ENCODE measurements at places on chromosomes 3 and 15.

- DNase-seq = no peak
These were observed 149.5 kb downstream of the OSBPL10 start for GRCh38 chr3:31831591-31831990.

GRCh38 chr3:160398820-160399124 is 253 bp downstream of the IFT80 start:
- no peak for DNase-seq

DNA sequence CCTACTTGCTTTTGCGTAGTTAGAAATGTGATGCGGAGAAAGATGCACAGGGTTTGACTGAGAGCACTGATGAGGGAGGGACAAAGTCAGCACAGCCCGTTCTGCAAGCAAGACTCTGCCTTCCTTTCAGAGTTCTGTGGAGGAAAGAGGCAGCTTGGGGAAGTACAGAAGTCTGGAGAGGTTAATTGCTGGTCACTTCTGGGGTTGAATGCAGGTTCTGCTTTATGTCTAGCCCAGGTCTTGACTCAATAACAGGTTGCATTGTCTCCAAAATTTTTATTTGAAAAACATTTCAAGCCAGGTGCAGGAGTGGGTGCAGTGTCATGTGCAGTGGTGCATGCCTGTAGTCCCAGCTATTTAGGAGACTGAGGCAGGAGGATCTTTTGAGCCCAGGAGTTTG is 461.7 kb downstream of the NR2F2 start:
- DNase-seq = no peak

DNA sequence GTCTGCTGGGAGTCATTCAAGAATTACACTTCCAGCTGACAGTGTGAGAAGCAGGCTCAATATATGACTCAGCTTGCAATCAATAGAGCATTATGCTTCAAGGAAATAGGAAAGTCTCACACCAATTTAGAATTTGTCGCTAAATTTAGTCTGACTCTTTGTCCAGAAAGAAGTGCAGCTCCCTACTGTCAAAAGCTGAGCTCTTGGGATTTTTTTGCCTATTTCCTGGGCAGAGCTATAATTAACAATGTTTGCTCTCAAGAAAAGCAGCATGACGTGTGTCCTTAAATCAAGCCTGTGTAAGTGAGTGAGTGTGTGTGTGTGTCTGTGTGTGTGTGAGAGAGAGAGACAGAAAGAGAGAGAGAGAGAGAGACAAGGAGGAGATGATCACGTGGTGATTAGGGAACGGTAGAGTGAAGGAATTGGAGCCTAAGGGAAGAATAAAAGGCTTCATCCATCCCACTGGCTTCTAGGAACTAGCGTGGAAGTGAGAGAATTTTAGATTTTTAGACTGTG is 16.4 kb upstream of the SLC35G2 start:
- DNase-seq = no peak

GRCh38 chr15:85793641-85794597 is 806 bp downstream of the KLHL25 start:
- no peak for DNase-seq

- no peak for DNase-seq
These were observed 12.9 kb upstream of the ULK3 start for GRCh38 chr15:74855857-74856256.

DNA sequence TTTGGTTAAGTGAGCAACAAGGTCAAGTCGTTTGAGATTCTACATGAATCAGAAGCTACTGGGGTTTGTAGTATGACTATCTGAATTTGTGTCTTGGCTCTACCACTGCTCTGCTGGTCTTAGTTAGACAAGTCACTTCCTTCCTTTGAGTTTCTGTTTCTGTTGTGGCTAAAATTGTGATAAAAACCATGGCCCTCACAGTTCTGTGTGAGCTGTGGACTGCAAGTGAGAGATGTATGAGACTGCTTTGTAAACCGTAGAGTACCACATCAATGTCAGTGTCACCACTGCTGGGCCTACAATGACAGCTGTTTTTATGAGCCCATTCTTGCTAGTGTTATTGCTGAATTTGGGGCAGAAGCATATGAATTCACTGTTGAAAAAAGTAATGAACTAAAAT is 32.7 kb downstream of the RARB start:
- DNase-seq = no peak

DNA sequence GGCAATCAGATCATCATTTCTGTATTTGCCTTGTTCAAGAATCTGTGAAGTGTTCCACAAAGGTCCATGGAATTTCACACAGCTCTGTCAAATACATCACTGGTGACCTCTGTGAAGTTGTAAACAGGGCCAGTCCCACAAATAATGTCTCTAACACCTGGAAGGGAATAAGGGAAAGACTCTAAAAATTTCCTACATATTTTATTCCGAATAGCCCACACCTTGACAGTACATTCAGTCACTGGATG is at the start of gene C3orf49:
Gene C3orf49 (plus strand): TSS at position 149 of the 248 bp plus-strand sequence. CDS start 173 bp downstream, outside the sequence.
- DNase-seq = no peak

DNA sequence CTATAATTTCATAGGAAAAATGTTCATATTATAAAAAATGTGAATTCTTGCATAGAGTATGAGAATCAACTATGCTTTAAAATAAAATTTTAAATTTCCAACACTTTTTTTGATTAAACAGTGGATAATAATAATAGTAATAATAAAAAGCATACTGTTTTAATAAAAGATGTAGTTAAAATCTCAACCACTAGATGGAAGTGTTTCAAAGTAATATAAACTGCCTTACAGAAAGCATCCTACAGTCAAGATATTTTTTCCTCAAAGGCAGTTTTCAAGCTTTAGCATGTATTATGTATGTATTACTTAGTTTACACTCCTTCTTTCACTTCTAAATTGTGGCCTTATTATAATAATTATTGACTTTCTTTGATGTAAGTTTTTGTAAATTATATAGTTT is 217.5 kb downstream of the CHL1 start:
- DNase-seq = no peak

DNA sequence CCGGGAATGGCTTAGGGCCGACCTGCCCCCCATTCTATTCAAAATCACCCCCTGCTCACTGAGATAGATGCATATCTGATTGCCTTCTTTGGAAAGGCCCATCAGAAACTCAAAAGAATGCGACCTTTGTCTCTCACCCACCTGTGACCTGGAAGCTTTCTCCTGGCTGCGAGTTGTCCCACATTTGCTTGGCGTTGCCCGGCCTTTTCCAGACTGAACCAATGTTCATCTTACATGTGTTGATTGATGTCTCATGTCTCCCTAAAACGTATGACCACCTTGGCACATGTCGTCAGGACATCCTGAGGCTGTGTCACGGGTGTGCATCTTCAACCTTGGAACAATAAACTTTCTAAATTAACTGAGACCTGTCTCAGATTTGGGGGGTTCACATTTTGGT is 3.4 kb upstream of the MUC20 start:
- DNase-seq = no peak

DNA sequence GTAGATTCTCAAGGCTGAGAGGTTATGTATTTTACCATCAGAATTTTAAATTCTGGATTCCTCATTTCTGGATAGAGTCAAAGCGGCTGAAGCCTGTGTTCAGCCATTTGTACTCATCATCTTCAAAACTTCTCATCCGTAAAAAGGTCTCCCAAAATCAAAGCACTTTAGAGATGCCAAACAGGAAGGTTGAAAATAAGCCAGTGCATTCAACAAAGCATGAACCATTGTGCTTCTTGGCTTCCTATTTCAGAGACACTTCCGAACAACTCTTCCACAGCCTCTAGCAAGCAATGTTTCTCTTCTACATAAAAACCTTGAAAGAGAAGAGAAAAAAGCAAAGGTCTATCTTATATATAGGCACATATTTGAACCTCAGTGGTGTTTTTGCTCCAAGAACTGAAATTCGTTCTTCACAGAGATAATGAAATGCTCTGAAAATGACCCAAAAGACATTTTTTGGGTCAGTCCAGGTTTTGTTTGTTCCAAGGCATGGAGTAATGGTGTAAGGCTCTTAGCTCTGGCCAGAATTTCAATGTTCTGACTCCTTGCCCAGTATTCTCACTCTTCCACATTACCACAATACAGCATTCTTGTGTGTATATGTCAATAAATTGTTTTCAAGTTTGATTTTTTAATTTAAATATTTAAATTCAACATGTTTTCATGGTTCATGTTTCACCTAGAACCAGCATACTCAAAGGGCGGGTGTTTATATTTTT is 163.1 kb downstream of the STAC start:
- no peak for DNase-seq

- DNase-seq = no peak
These were observed 4.9 kb downstream of the BTD start for GRCh38 chr3:15606434-15606891.

- no peak for DNase-seq
These were observed 16.4 kb downstream of the SLC24A1 start for GRCh38 chr15:65638109-65638508.

GRCh38 chr3:168884353-168884903 is 779.1 kb downstream of the MECOM start:
- DNase-seq = no peak

GRCh38 chr3:178483704-178484103 is 52.5 kb upstream of the KCNMB2 start:
- no peak for DNase-seq

DNA sequence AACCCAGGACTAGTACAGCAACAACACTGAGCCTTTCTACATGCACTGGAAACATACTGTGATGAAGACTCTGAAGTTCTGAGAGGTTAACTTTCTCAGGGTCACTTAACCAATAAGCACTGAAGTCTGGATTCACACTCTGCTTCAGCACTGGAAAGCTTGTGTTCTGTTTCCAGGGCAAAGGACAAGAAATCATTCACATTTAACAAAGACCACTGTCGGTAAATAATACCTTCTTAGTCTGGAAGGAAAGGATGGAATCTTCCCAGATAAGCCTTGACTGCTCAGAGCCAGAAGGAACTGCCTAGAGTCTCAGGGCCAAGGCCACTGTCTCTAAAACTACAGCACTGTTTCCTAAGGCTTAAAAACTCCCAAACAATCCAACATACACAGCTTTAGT is 4.3 kb upstream of the GLYCTK start:
- DNase-seq = no peak

GRCh38 chr3:179324270-179324754 is 1.5 kb downstream of the ZNF639 start:
- DNase-seq = no peak

- no peak for DNase-seq
These were observed 229.0 kb downstream of the THSD4 start for GRCh38 chr15:71344316-71344715.

GRCh38 chr15:63387748-63388493 is 6.3 kb upstream of the CA12 start:
- no peak for DNase-seq

GRCh38 chr3:76941376-76941775 is 98.5 kb upstream of the ROBO2 start:
- no peak for DNase-seq

- DNase-seq = no peak
These were observed 139.4 kb downstream of the RPLP1 start for GRCh38 chr15:69591905-69592508.

- no peak for DNase-seq
These were observed 520 bp downstream of the MESD start for GRCh38 chr15:80989081-80989517.

GRCh38 chr3:108208831-108209230 is 13.4 kb downstream of the IFT57 start:
- DNase-seq = no peak

DNA sequence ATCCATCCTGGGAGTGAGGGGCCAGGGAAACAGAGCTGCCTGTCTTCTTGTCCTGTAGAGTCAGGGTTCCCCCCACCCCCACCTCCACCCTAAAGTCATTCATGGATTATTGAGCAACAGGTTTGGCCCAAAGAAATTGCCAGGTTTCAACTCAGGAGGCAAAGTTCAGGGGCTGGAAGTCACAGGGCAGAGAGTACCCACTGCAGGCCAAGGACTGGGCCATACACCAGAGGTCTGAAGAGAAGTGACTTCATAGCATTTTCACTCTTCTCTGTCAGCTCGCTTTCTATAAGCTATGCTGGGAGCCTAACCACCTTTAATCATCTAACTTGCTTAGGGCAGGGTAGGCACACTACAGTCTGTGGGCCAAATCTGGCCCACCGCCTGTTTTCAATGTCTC is 50.1 kb downstream of the STARD5 start:
- DNase-seq = no peak

GRCh38 chr15:34783431-34783830 is 11.9 kb downstream of the ACTC1 start:
- no peak for DNase-seq

- no peak for DNase-seq
These were observed 23.4 kb downstream of the SOX14 start for GRCh38 chr3:137787529-137787928.

DNA sequence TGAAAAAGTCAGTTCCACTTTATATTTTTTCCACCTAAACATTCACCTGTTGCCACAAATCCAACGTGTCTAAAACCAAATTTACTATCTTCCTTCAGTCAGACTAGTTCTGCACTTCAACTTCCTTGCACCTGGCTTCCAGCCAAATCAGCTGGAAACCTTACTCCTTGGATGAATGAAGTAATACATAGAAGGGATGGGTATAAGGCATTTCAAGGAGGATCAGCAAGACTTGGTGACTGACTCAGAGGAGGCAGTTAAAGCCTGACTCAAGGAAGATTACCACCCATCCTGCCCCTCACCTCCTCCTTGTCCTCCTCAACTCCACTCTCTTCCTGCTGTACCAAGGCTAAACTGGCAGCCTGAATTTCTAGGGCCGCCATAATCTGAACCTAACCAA is 37.1 kb downstream of the QTRT2 start:
- no peak for DNase-seq

GRCh38 chr3:107578523-107578922 is 55.8 kb downstream of the BBX start:
- DNase-seq = no peak

DNA sequence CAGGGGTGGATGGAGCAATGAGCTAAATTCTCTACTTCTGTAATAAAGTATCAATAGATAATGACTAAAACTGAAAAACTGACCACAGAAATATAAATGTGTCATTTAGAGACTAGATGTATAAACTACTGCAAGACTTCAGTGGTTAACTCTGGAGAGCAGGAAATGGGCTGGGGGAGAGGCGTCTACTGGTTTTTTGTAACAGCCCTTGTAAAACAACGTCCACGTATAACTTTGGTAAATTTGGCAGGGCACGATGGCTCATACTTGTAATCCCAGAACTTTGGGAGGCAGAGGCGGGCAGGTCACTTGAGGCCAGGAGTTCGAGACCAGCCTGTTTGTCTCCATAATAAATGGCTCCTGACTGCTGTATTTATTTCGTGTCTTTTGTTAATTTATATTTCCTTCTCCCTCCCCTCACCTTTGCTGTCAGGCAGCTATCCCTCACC is 12.5 kb downstream of the RAB27A start:
- no peak for DNase-seq

- no peak for DNase-seq
These were observed 20.5 kb downstream of the IFT122 start for GRCh38 chr3:129460572-129460971.

Measured in activated T-cell treated with anti-CD3 and anti-CD28 coated beads, Interleukin-2, amount 50 U/mL, for 4 hours (primary cell).